Stimulated activated CD4-positive, alpha-beta T cell treated with anti-CD3 and anti-CD28 coated beads, Interleukin-12 subunit alpha, Interleukin-12 subunit beta, amount 100 ng/mL, for 48 hours (primary cell): ENCODE measurements at places on chromosomes 11 and 22.

GRCh38 chr11:70570693-70571395, 172.5 kb downstream of the CTTN start:
- no peak for DNase-seq

- DNase-seq, result no peak
These were observed 202.9 kb downstream of the DBX1 start for GRCh38 chr11:19957294-19957943.

DNA sequence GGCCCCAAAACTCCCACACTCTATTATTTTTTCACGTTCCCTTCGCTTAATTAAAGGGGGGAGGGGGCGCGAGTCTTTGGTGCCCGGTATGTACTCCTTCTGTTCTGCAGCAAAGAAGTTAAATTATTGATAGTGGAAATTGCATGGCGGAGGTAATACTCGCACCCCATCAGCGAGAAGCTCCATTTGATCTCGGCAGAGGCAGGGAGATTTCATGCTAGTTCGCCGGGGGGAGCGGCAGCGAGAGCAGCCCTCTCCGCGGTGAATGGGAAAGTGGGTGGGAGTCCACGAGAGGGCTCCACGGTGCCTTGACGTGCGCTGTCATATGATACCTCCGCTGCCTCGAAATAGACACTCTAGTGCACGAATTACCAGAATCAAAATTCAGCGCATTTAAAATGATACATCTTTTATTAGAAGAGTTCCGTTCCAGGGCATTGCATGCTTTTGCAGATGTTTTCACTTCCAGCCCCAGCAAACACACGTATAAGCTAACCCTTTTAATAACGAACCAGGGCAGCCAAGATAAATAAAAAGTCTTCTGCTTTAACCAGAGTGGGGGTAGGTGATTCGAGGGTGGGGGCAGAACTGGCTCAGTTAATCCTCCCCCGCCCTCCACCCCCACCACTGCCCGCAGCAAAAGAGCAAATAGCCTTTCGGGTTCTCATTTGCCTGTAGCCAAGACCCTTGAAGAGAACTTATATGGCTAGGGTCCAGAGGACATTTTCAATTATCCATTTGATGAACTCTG, 1.3 kb upstream of the BDNF start:
- DNase-seq, result no peak

GRCh38 chr11:62863687-62864335, 16.9 kb upstream of the SLC3A2 start:
- no peak for DNase-seq

- no peak for DNase-seq
These were observed 51.7 kb upstream of the FBXO3 start for GRCh38 chr11:33825854-33826560.

- DNase-seq, result no peak
These were observed 623.8 kb upstream of the KIRREL3 start for GRCh38 chr11:127624306-127624856.

DNA sequence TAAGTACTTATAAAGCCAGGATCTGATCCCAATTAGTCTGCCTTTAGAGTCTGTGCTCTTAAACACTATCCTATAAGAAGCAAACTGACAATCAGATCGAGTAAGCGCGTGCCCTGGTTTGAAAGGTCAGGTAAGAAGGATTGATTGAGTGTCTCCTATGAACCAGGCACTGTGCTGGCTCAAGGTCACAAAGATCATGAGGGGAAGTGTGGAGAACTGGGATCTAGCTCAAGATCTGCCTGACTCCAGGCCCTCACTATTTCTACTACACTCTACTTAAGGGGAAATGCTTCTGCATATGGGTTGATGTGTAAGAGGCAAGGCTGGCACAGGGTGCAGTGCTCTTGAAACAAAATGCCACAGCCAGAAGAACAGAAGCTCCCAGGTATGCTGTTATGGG, 77.0 kb downstream of the ME3 start:
- DNase-seq, result no peak

GRCh38 chr11:107078375-107078774, 60.1 kb upstream of the GUCY1A2 start:
- DNase-seq, result no peak
